ENCODE measurements at places on chromosomes 2 and 18.

DNA sequence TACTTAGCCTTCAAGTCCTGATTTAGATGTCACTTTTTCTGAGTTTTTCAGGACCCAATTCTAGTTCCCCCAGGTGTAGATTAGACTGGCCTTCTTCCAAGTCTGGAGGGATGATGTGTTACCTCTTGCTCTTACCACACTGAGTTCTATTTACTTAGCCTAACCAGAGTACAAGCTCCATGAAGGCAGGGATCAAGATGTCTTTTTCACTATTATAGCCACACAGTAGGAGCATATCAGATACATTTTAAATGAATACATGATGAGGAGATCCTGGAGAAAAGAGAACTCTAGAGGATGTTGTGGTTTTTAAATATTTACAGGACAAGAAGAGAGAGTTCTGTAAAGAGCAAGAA is 30.3 kb downstream of the TMEM87B start:
- no peak for DNase-seq

DNA sequence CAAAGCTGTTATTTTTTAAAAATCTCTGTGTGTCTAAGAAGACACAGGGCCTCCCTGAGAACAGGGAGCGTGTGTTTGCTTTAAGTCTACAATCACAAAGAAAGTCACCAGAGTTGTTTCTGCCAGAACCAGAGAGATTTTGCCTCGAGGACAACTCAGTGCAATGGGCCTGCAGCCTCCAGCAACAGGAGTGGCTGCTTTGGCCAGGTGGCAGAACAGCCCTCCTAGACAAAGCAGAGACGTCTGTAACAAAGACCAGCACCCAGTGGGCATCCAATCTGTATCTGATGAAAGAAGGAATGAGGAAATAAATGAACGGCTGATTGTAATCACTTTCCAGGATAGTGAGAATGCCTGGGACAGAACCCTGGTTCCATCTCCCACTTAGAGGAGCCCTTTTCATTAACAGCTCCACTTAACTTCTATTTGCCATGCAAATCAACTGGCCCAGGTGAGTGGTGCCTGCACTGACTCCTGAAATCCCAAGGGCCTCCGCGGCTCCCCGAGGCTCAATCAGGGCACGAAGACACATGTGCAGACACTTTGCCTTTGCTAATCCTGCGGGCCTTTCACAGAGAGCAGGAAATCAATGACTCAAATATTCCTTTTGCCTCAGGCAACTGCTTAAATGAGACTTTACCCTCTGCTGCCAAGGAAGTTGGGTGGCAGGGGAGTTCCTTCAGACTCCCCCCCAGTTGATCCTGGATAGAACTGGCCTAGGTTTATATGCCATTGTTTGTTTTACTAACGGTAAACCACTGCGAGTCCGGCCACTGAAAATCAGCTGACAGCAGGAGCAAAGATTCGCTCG is 146.5 kb downstream of the CABLES1 start:
- no peak for DNase-seq

GRCh38 chr2:29001806-29002205 is 20.7 kb downstream of the TOGARAM2 start:
- no peak for DNase-seq

GRCh38 chr18:63143330-63143771 is 176.2 kb downstream of the BCL2 start:
- no peak for DNase-seq

Measured in T-helper 22 cell (primary cell).